ENCODE measurements at places on chromosomes 1 and 21. TPM values are rescaled to one million over a fixed set of nuclear protein-coding genes. Genes with fewer than 3 reads are reported as not detected.
A peak's percentile ranks its signal among the peaks of the same experiment; 100 is the strongest.

The KRTAP21-2 gene
- not detected for total RNA-seq

GRCh38 chr1:197976368-197976767 is 59.2 kb downstream of the LHX9 start:
- DNase-seq = no peak

GRCh38 chr21:37683396-37684114 is 232.7 kb downstream of the KCNJ6 start:
- DNase-seq = no peak

The ZNF593OS gene
- not detected for total RNA-seq

- DNase-seq = no peak
Measured at GRCh38 chr1:200973937-200974657, 49.4 kb downstream of the KIF21B start.

The SLC26A9 gene
- total RNA-seq = under 0.01 TPM

The PTGER3 gene
- total RNA-seq = 1.9 TPM

DNA sequence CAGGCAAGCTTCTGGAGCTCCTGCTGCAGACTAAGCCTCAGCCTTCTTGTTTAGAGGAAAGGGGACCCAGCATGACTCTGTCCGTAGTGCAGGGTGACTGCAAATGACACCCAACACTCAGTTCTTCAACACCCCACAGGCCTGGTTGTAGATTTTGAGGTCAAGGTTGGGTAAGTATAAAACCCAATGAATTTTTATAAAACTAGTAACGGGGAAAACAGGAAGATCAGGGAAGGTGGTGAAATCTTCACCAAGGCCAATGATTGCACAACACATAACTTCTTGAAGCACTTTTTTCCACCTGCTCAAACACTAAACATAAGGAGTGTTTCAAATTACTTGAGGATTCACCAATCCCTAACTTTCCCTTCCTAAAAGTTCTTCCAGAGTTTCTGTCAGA is 89.4 kb upstream of the JAK1 start:
- DNase-seq = no peak

DNA sequence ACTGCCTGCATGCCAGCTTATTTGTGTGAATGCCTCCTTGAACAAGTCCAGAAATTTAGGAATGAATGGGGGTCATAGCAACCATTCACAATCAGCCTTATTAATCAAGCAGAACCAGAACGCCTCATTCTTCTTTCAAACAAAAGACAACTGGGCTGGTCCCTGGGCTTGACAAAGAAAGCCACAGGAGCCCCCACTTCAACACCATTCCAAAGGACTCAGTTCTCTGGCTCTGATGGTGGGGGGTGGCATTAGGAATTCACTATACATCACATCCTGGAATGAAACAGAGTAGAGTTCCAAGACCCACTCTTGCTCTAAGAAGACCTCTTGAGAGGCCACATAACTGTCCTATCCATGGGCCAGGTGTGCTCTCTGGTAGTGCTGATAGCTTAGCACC is 186.6 kb upstream of the ST6GALNAC5 start:
- no peak for DNase-seq

GRCh38 chr1:31580513-31580870 is 4.2 kb downstream of the TINAGL1 start:
- no peak for DNase-seq

The TMCC2 gene
- total RNA-seq = 8.6 TPM

- DNase-seq = peak; percentile 11
Measured at GRCh38 chr1:22976461-22977243, 4.0 kb upstream of the LACTBL1 start.

The ROR1 gene
- total RNA-seq = under 0.01 TPM

The LAMTOR2 gene
- total RNA-seq = 68.1 TPM

- no peak for DNase-seq
Measured at GRCh38 chr1:209645574-209646452, 6.4 kb downstream of the LAMB3 start.

GRCh38 chr1:181743878-181744312 is 260.6 kb downstream of the CACNA1E start:
- no peak for DNase-seq

GRCh38 chr1:159594625-159595405 is 7.2 kb downstream of the APCS start:
- DNase-seq = peak; percentile 13

DNA sequence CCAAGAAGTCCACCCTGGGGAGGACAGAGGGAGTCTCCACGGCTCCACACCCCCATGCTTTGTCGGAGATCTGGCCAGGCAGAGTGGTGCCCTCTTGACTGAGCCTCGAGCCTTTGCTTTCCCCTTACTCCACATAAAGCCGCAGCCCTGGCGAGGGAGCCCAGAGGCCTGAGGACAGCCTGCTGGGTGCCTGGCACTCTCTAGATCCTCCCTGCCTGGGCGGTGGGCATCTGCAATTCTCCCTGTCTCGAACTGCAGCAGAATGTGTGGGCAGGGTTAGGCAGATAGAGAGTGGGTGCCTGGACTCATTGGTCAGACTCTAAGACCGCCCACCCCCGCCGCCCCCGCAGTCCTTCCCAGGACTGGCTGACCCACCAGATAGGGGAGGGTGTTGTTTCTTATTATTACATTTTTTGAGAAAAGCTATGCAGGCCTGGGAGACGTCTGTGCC is 13.9 kb downstream of the EPHX1 start:
- no peak for DNase-seq

The OLFML2B gene
- 1.1 TPM for total RNA-seq

The FABP3 gene
- total RNA-seq = not detected
